Fibroblast of skin of abdomen (primary cell): ENCODE measurements at places on chromosomes 1 and 21.

GRCh38 chr1:39105841-39106765 lies 80.0 kb downstream of the NDUFS5 start:
- DNase-seq: no peak

DNA sequence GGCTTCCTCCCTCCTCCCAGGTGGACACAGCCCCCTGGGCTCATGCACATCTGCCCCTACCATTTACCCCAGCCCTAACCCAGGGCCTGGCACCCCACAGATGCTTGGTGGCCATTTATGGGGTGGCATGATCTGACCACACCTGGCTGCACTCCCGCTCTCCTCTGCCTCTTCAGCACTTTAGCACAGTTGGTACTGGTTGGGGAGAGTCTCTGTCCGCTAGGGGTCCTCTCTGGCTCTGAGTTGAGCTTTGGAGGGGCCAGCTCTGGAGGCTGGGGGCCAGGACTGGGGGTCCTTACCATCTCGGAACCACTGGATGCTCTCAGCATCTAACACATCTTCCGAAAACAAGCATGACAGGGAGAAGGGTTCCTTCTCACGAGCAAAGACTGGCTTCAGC lies 17.4 kb downstream of the MYOM3 start:
- no peak for DNase-seq

GRCh38 chr21:46569081-46569480 lies 35.8 kb downstream of the S100B start:
- peak; percentile 68 for DNase-seq

- DNase-seq: peak; percentile 24
These were observed 26.5 kb downstream of the NFYC start for GRCh38 chr1:40717955-40718354.

DNA sequence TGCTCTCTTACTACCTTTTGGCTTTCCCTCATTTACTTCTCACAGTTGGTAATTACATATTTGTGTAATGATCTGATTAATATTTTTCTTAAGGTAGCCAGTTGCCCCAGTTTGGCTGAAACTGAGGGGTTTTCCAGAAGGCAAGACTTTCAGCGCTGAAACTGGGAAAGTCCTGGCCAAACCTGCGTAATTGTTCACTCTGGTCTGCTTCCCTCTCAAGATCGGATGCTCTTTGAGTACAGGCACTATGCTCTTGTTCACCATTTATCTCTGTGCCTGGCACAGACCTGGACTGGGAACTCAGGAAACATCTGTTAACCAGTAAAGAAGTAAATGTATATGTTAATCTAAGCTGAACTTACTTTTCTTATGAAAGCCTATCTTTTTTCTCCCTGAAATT lies 209.6 kb upstream of the HOOK1 start:
- no peak for DNase-seq

DNA sequence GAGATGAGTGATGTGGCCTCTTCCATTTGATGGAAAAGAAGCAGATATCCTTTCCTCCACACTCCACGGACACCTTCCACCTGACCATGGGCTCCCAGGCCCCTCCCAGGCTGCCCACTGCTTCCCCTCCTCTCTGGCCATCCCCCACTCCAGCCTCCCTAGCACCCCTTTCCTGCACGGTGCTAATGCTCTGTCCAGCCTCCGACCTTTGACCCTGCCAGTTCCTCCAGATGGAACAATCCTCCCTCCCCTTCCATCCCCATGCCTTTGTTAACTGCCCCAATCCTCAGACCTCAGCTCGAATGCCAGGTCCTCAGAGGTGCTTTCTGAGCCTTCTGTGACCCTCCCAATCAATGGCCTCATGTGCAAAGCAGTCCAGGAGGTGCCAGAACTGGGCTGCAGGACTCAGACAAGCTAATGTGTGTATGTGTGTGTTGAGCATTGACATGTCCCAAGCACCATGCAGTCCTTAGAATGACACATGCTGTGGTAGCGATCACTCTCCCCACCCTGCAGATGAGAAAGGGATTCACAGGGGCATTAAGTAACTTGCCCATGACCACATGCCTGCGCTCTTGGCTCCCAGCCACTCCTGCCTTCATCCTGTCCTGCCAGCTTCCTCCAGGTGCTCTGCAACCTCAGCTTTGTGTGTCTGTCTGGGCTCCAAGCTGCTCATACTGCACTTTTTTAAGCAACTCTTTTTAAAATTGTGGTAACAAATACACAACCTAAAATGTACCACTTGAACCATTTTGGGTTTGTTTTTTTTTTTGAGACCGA lies 63.5 kb upstream of the EDN2 start:
- DNase-seq: no peak

GRCh38 chr1:37931102-37931360 lies 15.8 kb downstream of the INPP5B start:
- no peak for DNase-seq

GRCh38 chr1:153035211-153035610 lies 4.2 kb downstream of the SPRR1B start:
- no peak for DNase-seq
